ENCODE measurements at places on chromosomes 6 and 20.

- no peak for DNase-seq
Observed at GRCh38 chr6:117771403-117771802, 96.1 kb downstream of the NUS1 start.

GRCh38 chr6:1043458-1043836 is 268.5 kb upstream of the FOXQ1 start:
- DNase-seq: no peak

- DNase-seq: no peak
Observed at GRCh38 chr6:50654155-50654554, 59.2 kb upstream of the TFAP2D start.

GRCh38 chr6:42627674-42628073 is 63.8 kb downstream of the UBR2 start:
- DNase-seq: no peak

- no peak for DNase-seq
Observed at GRCh38 chr6:139262519-139263300, 29.1 kb downstream of the TXLNB start.

GRCh38 chr20:7579888-7580287 is 360.4 kb downstream of the HAO1 start:
- no peak for DNase-seq

GRCh38 chr6:35391240-35391968 is 49.0 kb downstream of the PPARD start:
- DNase-seq: no peak

DNA sequence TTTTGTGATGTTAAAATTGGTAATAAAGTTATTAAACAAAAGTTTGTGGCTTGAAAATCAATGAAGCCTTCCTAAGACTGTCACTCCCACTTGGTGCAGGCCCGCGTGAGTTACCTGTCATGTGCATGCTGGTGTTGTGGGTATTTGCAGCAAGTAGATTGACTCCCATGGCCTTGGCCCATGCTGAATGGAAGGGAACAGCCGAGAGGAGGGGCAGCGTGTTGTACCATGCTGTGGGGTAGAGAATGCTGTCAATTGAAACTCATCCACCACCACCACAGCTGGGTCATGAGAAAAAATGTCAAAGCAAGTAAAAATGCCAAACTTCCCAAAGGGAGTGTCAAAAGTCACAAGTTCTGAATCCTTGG is 12.7 kb upstream of the VNN1 start:
- no peak for DNase-seq

- no peak for DNase-seq
Observed at GRCh38 chr20:63652192-63652980, 838 bp downstream of the STMN3 start.

DNA sequence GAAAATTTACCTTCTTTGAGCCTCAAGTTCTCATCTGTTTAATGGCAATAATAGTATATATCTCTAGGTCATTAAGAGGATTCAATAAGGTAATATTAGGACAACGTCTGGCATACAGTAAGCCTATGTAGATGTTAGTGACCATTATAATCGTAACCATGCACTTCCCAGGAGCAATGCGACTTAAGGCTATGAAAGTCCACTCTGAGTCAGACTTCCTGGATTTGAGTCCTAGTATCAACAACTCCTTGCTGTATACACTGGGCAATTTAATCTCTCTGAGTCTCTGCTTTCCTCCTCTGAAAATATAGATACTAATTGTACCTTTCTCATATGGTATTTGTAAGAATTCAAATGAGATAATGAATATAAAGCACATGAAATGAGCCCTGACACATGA is 168.1 kb upstream of the HDDC2 start:
- no peak for DNase-seq

DNA sequence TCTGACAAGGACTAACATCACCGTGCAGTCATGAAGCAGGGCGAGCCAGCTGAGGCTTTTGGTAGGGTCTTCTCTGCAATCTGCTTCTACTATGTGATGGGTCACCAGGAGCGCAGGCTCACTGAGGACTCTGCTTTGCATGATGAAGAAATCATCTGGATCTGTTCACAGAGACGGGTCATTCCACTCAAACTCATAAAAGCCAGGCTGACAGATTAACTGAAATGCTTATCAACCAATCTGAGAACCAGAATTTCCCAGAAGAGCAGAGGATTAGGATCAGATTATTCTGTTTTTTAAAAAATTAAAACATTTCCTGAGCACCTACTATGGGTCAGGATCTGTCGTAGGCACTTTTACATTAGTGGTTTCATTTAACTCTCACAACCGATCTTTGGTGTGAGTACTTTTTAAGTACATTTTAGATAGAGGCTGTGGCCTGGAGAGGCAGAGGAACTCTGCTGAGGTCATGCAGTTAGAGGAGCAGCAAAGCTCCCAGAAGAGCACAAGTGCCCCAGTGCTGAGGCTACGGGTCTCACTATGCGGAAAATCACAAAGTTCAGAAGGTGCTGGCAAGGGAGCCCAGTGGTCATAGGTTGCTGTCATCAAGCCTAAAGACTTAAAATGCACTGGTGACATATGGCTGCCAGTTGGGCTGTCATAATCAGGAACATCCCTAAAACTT is 109.1 kb downstream of the BACH2 start:
- DNase-seq: no peak

- no peak for DNase-seq
Observed at GRCh38 chr20:21430020-21430419, 32.7 kb upstream of the NKX2-4 start.

DNA sequence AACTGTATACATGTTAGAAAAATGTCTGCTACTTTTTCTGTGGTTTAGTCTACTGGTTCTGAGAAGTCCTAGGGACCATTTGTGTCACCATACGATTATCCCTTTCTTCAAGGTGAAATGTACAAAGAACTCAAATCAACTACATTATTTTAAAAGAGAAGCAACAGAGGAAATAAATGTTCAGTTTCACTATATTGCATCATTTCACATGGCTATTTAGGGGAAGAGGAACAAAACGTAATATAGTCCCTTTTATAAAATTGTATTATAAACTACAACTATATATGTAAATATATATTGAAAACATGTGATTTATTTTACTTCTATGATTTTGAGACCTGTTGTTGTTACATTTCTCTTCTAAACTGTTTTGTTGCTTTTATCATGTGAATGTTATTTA is 1308.0 kb downstream of the EPHA7 start:
- DNase-seq: no peak

DNA sequence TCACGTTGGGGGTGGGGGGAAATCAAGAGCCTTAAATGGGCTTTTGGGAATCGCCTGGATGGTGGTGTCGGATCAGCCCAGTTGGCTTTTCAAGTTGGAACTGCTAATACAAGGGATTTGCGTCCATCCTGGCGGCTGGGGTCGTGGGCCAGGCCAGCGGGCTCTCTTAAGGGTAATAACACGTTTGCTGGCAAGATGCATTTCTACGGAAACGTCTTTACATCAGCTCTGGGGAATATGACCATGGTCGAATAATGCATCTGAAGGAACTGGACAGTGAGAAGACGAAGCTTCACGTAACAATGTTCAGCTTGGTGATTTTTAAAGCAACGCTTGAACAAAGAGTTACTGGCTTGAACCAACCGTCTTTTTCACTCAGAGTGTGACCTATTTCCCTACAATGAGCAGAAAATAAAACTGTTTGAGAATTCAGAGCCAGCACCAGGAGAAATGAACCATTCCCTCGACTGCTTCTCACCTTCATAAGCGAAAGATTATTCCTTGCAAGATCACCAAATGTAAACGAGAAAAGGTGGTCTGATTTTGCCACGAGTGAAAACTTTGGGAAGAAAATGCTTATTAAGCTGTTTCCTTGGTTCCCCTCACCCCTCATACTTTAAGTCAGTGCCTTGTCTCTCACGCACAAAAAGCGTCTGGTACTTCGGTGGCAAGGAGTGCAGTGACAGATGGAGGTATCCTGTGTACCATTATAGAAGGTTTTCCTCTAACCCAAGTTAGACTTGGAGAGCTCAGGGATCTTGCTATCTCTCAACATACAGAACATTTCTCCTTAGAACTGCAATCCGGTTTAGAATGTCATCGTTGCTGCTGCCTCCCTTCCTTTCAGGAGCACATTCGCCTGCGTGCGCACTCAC is 1.4 kb upstream of the MARCKS start:
- DNase-seq: no peak

DNA sequence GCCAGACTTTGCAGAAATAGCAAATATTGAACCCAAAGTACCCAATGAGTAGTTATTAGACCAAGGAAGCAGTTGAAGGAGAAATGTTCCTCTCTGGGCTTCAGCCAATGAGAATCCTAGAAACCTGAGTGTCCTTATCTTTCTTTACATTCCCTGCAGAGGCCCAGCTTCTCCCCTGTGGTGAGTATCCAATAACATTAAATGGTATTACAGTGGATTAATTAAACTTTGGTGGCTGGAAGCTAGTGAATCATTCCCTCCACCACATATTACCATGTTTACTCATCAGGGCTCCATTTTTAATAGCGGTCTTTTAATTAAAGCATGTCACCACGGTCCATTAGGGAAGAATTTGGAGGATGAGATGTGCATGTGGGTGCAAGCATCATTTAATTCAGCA is 74.0 kb downstream of the UNC5CL start:
- no peak for DNase-seq

GRCh38 chr20:17171746-17172280 is 55.0 kb upstream of the PCSK2 start:
- no peak for DNase-seq

- no peak for DNase-seq
Observed at GRCh38 chr6:11921017-11921438, 91.1 kb upstream of the HIVEP1 start.

GRCh38 chr20:58054780-58055373 is 173.6 kb downstream of the ANKRD60 start:
- no peak for DNase-seq

GRCh38 chr6:10837622-10837994 is 731 bp downstream of the MAK start:
- no peak for DNase-seq

GRCh38 chr6:162450358-162450757 is 277.2 kb downstream of the PRKN start:
- no peak for DNase-seq

GRCh38 chr6:5028921-5029320 is 25.1 kb upstream of the RPP40 start:
- DNase-seq: no peak

GRCh38 chr6:51891784-51892183 is 195.6 kb downstream of the PKHD1 start:
- no peak for DNase-seq

DNA sequence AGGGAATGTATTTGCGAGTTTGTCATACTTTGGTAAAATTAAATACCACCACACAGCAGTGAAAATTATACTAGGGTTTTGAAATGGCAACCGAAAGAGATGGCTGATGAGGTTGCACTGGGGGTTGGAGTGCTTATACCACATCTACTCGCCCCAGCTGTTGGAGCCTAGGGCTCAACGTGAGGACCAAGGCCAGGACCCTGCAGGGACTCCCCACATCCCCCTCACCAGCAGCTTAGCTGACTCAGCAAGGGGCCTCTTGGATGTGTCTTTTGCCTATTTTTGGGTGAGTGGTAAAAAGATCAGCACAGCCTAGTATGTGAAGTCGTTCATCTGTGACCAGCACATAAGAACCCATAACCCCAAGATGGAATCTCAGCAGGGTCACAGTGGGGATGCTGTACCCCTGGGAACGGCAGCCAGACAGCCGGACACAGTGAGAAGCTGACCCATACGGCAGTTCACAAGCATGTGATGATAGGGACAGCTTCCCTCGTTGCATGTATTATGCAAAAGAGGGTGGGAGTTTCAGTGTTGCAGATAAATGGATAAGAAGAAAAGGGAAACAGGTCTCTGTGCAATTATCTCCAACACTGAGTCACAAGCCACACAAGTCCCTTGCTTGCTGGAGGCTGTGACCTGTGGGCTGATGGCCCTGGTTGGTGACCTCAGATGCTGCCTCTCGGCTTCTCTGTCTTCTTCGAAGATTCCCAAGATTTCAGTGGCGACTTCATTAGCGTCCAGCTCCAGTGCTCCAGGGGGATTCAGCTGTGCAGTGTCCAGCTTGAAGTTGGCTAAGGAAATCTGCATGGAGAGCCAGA is 20.9 kb upstream of the SPO11 start:
- no peak for DNase-seq
